ENCODE measurements at places on chromosomes 4 and X.

DNA sequence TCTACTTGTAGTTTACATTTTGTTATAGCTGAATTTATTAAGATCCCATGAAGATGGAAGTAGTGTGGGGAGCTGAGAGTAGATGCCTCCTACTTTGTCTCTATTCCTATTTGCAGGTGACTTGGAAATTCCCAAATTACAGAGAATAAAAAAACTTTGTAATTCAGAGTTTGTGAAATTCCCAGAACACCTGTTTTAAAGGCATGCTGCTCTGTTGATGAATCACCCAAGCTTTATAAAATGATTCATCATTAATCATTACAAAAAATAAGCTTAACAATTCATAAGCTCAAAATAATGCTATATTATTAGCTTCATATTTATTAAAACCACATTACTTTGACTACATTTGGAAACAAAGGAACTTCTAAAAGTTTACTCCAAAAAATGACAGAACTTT lies 856.3 kb downstream of the RPA4 start:
- no peak for DNase-seq

DNA sequence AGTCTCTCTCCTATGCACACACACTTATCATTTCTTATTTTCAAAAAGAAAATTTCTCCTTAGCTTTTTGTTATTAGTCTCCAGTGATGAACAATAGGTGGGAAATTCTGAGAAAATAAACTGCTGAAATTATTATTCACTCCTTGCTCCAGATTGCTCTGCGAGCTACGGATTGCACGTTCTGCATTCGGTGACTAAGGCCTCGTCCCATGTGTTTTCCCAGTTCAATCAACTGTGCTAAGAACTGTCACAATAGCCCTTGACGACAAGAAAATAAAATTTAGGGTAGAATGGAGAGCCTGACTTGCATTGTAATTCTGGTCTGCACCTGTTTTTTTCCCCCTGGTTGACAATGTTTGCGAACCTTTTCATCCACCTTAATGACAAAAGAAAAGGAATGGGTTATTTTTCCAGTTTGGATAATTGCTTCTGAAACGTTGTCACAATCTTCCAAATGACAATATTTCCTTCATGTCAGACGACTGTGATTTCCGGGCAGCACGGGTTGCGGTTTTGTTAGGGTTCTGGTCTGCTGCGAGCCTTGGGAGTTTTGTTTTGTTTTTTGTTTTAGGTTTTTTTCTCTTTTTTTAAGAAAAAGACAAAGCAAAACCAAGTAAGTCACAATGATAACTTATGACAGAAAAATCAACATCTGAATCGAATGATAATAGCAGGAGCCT lies 124.5 kb upstream of the NOCT start:
- DNase-seq, result no peak

DNA sequence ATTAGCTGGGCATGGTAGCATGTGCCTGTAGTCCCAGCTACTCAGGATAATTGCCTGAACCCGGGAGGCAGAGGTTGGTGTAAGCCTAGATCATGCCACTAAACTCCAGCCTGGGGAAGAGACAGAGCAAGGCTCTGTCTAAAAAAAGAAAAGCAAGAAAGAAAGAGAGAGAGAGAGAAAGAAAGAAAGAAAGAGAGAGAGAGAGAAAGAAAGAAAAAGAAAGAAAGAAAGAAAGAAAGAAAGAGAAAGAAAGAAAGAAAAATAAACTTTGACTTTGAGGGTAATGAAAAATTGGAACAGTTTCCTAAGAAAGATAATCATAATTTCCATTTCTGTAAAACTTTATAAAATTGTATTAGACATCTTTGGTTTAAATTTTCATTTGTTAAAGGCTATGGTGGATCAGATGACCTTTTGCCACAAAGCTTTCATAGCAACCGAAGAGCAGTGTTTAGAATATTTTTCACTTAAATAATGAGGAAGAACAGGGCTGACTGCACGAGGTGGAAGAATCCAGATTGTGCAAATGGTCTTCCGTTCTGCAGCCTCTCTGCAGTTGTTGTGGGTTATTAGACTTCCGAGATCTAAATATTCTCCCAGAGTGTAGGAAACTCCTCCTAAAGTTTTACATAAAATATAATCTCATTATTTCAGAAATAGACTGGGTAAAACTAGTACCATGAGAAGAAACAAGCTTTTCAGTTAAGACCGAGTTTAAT lies 55.9 kb downstream of the RBM47 start:
- DNase-seq, result no peak

DNA sequence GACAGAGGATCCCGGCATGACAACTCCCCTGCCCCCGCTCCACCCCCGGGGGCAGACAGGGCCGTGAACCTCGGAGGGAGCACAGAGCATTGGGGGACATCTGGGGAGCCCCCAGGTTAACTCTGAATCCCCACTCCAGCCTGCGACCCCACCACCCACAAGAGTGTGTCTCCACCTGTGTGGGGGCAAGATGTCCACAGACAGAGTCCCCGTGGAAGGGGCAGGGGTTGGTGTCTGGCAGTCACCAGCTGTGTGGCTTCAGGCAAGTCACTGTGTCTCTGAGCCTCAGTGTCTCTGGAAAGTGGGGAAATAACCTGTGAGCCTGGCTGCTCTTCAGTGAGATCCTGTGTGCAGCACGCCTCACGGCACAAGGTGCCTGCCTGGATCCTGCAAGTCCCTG lies 239.0 kb downstream of the AFAP1 start:
- DNase-seq, result no peak

DNA sequence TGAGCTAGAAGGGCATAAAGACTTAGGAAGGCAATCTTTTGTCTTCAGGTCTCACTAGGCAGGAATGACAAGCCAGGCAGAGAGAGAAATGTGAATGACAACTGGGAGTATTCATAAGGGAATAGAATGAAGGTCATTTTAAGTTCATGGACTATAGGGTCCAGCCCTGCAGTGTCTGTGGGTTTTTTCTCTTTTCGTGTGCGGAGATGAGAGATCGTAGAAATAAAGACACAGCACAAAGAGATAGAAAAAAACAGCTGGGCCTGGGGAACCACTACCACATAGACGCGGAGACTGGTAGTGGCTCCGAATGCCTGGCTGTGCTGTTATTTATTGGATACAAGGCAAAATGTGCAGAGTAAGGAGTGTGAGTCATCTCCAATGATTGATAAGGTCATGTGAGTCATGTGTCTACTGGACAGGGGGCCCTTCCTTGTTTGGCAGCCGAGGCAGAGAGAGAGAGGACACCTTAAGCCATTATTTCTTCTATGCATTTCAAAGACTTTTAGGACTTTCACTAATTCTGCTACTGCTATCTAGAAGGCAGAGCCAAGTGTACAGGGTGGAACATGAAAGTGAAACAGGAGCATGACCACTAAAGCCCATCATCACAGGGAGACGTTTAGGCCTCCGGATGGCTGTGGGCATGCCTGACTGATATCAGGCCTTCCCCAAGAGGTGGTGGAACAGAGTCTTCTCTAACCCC lies 921.8 kb upstream of the PCDH10 start:
- DNase-seq, result no peak

- no peak for DNase-seq
These were observed 113.6 kb upstream of the PPARGC1A start for GRCh38 chr4:24003496-24003895.

- DNase-seq, result no peak
These were observed 218.6 kb upstream of the SLC7A11 start for GRCh38 chr4:138460477-138461414.

DNA sequence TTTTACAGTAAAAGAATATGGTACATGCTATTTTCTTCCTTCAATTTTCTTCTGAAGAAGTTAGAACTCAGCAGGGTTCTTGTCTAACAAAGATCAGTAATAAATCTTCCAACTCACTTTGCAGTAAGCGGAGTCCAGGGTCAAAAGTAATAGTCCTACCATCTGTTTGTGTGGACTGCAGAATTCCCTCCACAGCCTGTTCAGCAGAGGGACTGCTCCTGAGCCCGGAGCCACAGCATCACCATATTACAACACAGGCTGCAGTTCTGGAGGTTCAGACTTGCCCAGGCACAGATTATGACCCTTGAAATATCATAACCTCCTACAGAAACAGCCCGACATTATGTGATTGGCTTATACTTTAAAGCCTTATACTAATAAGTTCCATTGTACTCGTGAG lies 10.3 kb downstream of the FHDC1 start:
- no peak for DNase-seq

GRCh38 chrX:51892921-51893745 lies at the start of gene MAGED1:
Gene MAGED1 (plus strand): TSS chrX:51893623. CDS start chrX:51894305, 682 bp downstream.
- peak; percentile 3 for DNase-seq

DNA sequence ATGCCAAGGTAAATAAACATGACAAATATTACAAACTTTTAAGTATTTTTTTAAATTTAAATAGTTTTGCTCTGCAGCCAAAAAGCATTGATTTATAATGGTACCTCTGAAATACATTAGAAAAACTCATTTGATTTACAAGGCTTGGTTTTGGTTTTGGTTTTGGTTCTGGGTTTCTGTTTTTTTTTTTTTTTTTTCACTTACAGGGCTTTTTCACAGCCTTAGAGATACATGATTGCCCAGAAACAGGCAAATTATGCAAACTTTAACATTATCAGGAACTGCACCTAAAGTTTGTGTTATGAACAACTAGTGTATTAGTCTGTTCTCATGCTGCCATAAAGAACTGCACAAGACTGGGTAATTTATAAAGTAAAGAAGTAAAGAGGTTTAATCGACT lies 196.4 kb upstream of the DDX53 start:
- no peak for DNase-seq

- DNase-seq, result no peak
These were observed 5.0 kb downstream of the TACC3 start for GRCh38 chr4:1726146-1726934.

DNA sequence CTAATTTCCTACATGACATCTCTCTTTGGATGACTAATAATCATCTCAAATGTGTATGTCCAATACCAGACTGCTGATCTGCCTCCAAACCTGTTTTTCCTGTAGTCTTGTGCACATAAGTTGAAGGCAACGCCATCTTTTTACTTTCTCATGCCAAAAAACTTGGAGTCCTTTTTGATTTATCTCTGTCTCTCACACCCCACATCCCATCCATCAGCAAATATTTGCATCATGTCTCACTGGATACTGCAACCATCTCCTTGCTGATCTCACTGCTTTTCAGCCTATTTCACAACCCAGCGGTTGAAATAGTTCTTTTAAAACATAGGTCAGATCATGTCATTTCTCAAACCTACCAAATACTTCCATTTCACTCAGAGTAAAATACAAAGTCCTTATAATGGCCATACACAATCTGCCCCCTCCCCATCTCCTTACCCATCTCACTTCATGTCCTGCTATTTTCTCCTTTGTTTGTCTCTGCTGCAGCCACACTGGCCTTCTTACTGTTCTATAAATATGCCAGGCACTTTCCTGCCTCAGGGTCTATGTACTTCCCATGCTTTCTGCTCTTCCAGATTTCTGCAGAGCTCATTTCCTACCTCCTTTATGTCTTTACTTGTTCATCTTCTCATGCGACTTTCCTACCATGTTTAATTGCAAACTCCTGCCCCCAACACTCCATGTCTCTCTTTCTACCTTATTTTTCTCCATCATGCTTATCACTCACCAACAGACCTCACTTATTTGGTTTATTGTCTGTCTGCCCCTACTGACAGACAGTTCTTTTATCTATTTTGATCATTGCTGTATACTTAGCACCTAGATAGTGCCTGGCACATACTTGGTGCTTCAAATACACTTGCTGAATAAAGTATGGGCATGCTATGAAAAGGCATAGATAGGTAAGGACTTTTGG lies 98.8 kb downstream of the ANXA3 start:
- DNase-seq, result no peak

- DNase-seq, result no peak
These were observed 21.8 kb downstream of the RPS6KA3 start for GRCh38 chrX:20244931-20245330.

- DNase-seq, result no peak
These were observed 245.1 kb upstream of the SLC7A11 start for GRCh38 chr4:138487230-138487629.

GRCh38 chr4:76898385-76898692 lies 395 bp upstream of the SOWAHB start:
- no peak for DNase-seq

All from cortex of kidney (tissue), 1 donor.